Panc1 (cell line): ENCODE measurements at places on chromosomes 13 and 19. TPM values are rescaled to one million over a fixed set of nuclear protein-coding genes. Genes with fewer than 3 reads are reported as not detected.

GRCh38 chr19:33634361-33635091 is 12.8 kb downstream of the CHST8 start:
- no peak for DNase-seq

DNA sequence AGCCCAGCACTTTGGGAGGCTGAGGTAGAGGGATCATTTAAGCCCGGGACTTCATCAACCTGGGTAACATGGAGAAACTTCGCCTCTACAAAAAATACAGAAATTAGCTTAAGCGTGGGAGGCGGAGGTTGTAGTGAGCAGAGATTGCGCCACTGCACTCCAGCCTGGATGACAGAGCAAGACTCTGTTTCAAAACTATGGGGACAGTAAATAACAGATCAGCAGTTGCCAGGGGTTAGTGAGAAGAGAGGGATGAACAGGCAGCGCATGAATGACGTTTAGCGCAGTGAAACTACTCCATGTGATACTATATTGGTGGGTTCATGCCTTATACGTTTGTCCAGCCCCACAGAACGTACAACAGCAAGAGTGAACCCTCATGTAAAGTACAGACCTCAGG is 7.1 kb upstream of the ICAM3 start:
- DNase-seq: no peak

DNA sequence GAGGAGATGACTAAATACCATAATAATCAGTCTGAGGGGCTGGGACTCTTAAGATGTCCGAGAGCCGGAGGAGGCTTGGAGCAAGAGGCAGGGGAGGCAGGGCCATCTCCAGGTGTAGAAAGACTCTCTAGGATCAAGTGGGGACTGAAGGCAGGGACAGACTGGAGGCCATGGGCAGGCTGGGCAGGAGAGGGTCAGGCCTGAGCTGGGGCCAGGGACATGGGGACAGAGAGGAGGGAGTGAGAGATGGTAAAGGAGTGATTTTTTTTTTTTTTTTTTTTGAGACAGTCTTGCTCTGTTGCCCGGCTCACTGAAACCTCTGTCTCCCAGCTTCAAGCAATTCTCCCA is 2.2 kb downstream of the JOSD2 start:
- no peak for DNase-seq

DNA sequence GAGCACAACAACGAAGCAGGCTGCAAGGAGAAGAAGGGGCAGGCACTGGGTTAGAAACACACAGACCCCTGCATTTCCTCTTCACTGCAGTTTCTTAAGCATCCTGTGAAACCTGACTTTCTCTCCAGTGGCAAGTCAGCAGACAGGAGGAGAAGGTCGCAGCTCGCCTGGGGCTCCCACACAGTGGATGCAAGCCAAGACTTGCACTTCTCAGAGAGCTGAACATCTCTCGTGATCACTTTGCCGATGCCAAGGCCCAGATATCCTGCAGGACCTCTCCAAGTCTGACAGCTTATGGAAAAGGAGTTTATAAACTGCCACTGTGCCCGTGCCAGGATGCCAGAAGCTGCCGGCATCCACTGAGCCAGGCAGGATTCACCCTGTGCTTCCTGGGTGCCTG is 18.4 kb downstream of the TMEM272 start:
- no peak for DNase-seq

- DNase-seq: peak; percentile 91
Measured at GRCh38 chr19:39401549-39402345, 4.9 kb upstream of the ZFP36 start.

- no peak for DNase-seq
Measured at GRCh38 chr13:73133531-73133930, 74.7 kb downstream of the KLF5 start.

- no peak for DNase-seq
Measured at GRCh38 chr13:98537740-98538139, 39.2 kb downstream of the STK24 start.

GRCh38 chr19:57088133-57088532 is 31.7 kb upstream of the USP29 start:
- DNase-seq: no peak

DNA sequence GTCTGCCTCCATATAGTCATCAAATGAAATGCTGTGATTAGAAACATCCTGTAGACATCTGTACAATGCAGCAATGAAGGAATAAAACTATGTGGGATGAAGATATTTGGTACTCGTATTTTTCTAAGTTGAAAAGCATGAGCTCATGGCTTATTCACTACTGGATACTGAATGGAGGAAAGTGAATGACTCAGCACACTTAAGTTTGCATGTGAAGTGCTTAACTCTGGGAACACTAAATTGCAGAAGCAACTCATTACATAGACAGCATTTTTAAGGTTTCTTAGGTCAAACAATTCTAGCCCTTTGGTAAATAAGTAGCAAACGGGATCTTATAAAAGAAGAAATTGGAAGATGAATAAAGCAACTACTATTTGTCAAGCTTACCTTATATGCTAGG is 429.0 kb upstream of the MIR17HG start:
- DNase-seq: no peak

The CPAMD8 gene
- total RNA-seq: 2.0 TPM

The SHANK1 gene
- not detected for total RNA-seq

The PCDH9 gene
- 4.2 TPM for total RNA-seq

The ZNF331 gene
- 25.0 TPM for total RNA-seq

The PCP2 gene
- not detected for total RNA-seq

The TFDP1 gene
- 91.6 TPM for total RNA-seq

The COMMD6 gene
- total RNA-seq: 97.4 TPM
